Prostate gland (tissue), 2 donors: ENCODE measurements at places on chromosomes 3 and 15. TPM values are rescaled to one million over a fixed set of nuclear protein-coding genes. Genes with fewer than 3 reads are reported as not detected.

DNA sequence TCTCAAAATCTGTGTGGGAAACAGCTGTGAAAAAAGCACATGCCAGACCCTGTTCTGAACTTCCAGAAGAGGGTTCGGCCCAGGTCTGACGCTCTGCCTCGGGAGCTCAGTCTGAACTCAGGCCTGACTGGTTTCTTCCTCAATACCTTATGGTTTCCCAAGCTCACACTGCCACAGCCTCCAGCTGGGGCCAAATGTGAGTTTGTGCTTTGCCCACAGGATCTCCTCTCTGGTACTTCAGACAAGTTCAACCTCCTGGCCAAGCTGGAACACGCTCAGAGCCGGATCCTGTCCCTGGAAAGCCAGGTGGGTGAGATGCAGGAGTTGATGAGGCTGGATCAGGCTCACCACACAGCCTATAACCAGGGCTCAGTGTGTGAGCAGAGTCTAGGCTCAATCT lies 33.8 kb downstream of the CYP11A1 start:
- DNase-seq = no peak

Gene LYZL4
- not detected for total RNA-seq

- DNase-seq = no peak
Measured at GRCh38 chr3:6416049-6416661, 444.8 kb upstream of the GRM7 start.

DNA sequence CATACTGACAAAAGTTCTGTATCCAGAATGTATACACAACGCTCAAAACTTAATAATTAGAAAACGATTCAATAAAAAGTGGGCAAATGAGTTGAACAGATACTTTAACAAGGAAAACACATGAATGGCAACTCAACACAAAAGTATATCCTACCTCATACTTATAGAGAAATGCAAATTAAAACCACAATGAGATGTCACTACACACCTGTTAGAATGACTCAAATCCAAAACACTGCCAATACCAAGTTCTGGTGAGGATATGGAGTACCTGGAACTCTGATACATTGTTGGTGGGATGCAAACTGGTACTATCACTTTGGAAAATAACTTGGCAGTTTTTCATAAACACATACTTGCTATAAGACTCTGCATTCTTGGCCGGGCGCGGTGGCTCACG lies 42.1 kb downstream of the PRTG start:
- no peak for DNase-seq

DNA sequence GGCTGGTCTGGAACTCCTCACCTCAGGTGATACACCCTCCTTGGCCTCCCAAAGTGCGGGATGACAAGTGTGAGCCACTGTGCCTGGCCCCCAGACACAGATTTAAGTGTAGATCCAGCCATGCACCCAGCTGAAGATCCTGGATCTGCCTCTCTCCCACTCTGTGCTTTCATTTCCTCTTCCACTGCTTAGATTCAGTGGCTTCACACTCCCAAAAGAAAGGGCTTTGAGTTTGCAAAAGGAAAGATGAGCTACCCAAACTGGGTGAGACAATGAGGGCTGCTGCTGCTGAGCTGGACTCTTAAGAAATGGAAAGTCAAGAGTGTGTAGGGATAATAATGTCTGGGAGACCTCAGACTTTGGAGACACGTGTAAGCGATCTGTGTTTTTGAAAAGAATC lies 45.5 kb downstream of the ISG20 start:
- no peak for DNase-seq

DNA sequence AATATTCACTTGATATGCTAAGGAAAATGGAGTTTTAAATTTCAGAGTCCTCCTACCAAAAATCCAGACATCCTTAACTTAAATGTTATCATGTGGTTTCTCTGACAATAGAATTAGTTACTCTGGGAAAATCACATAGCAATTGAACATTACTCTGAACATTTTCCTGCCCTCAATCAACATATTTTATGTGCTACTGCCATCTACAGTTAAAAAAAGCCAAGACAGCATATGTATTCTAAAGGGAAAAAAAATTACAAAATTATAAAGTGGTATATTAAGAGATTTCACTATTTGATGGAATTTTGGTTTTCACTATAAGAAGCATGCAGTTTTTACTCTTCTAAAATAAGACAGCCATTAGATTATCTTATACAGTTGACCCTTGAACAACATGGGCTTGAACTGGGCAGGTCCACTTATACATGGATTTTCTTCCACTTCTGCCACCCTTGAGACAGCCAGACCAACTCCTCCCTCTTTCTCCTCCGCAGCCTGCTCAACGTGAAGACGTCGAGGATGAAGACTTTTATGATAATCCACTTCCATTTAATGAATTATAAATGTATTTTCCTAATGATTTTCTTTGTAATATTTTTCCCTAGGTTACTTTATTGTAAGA lies 122.3 kb downstream of the ATP1B3 start:
- no peak for DNase-seq

DNA sequence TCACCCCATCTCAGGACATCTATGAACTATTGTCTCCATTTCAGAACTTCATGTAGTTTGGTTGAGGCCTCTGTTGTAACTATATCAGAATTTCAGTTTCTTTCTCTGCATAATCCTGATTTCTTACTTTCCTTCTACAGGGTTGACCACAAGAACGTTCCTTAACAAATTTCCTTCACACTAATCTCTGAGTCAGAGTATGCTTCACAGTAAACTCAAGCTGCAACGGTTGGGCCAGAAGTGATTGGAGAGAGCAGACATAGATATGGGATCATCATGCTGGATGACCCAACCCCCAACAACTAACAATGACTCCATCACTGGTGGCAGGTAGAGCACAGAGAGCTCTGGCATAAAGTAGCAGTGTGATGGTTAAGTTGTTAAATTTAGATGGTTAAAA lies 128.8 kb upstream of the OSTN start:
- DNase-seq = no peak

DNA sequence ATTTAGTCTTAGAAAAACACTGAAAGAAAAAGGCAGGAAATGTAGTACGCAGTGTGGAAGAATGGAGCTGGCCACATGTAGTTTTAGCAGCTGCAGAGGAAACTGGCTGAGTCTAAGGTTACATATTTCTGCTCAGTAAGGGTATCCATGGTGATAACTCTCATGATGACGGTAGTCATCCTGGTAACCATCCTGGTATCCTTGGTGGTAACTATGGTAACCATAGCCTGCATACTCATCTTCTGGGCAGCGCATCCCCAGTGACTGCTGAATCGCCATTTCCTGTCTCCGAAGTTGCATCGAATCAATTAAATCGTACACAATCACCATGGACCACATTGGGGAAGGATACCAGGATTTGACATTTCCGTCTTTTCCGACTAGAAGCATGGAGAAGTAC lies 35.7 kb downstream of the CCDC80 start:
- DNase-seq = no peak
